ENCODE measurements at places on chromosomes 1 and 21. TPM values are rescaled to one million over a fixed set of nuclear protein-coding genes. Genes with fewer than 3 reads are reported as not detected.

Gene EPHA8
- not detected for total RNA-seq

Gene CYP4A11
- not detected for total RNA-seq

Gene RORC
- 0.39 TPM for total RNA-seq

Gene RSPH1
- 0.76 TPM for total RNA-seq

Data from articular chondrocyte of knee joint (primary cell).